GF-D8 (cell line): ENCODE measurements at places on chromosomes 1 and 21.

- no peak for DNase-seq
Measured at GRCh38 chr1:91742848-91743292, 143.1 kb downstream of the TGFBR3 start.

- no peak for DNase-seq
Measured at GRCh38 chr1:228017356-228018124, 10.7 kb downstream of the WNT3A start.

DNA sequence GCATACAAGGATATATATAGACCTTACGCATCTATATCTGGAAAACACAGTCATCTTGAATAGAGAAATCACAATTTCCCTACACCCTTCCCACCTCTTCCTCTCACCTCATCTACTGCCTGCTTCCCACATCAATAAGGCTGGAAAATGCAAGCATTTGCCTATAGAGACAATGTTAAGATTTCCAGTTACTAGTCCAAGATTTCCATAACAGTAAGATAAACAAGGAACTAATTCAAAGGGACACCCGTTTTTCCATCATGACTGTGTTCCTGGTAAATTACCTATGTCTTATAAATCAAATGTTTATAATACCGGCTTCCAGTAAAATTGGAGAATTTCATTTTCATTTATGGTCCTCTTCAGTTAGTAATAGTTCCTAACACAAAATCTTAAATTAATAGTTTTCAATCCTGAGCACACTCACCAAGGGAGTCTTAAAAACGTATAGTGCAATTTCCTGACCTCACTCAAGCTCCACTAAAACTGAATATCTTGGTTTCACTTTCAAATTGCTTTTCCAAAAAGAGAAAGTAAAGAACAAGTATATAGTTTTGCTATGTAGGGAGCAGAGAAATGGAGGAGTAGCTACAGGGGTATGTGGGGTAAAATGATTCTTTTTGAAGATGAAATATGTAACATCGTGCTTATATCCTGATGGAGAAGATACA, 398.7 kb downstream of the PLPP3 start:
- DNase-seq: no peak

GRCh38 chr1:118751166-118751565, 237.0 kb downstream of the TBX15 start:
- no peak for DNase-seq

DNA sequence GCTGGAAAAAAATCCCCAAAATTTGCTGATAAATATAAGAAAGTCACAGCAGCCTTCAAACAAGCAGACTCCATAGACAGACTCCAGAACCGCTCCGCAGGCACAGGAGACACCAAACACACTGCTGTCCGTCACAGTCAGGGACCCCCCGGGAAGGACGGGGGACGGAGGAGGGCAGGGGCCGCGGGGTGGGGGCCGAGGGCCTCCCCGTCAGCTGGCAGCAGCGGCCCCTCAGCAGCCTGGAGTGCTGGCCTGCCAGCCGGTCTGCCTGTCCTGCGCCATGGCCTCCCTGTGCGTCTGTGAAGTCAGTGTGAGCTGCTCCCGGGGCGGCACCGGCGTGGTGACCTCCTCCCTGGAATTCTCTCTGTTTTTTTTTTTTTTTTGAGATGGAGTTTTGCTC, 10.1 kb upstream of the C1orf159 start:
- DNase-seq: no peak

DNA sequence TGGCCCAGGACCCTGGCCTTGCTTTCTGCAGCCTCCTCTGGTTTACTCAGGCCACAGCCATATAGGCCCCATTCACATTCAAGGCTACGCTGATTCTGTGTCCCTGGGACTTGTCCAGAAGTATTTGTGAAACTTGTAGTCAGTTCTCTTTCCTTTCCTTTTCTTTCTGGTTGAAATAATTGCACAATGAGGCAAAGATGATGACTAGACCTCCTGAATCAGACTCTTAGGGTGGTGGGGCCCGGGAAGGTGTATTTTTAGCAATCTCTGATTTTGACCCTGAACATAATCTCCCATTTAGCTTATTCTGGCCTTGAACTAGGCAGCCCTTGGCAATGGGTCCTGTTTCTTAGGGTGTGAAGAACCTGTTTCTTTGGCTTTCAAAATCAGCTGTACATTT, 39.9 kb downstream of the STUM start:
- no peak for DNase-seq

- DNase-seq: no peak
Measured at GRCh38 chr1:97007840-97008604, 286.4 kb downstream of the PTBP2 start.

- no peak for DNase-seq
Measured at GRCh38 chr1:241990040-241990439, 8.9 kb downstream of the MAP1LC3C start.

DNA sequence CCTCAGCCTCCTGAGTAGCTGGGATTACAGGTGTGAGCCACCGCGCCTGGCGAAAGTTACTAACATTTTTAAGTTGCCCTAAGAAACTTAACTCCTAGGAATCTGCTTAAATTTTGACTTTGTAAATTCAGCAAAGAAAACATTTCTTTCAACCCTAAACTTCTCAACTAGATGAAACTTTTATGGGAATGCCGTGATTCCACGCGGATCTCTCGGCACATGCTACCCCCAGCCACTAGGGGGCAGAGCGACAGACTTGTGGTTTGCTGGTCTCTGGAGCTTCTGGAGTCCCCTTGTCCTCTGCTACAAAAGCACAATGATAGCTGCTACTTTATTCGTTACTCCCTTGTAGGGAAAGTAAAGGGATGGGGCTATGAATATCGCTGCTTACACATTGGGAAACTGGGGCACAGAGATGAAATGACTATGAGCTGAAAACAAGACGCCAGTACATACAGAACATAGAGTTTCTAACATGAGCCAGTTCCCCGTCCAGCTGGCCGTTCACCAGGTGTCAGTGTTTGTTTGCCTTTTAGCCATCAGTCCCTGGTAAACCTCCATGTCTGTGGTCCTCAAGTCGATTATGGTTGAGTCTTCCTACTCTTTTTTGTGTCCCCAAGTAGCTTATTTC, 114.7 kb downstream of the PBX1 start:
- no peak for DNase-seq

DNA sequence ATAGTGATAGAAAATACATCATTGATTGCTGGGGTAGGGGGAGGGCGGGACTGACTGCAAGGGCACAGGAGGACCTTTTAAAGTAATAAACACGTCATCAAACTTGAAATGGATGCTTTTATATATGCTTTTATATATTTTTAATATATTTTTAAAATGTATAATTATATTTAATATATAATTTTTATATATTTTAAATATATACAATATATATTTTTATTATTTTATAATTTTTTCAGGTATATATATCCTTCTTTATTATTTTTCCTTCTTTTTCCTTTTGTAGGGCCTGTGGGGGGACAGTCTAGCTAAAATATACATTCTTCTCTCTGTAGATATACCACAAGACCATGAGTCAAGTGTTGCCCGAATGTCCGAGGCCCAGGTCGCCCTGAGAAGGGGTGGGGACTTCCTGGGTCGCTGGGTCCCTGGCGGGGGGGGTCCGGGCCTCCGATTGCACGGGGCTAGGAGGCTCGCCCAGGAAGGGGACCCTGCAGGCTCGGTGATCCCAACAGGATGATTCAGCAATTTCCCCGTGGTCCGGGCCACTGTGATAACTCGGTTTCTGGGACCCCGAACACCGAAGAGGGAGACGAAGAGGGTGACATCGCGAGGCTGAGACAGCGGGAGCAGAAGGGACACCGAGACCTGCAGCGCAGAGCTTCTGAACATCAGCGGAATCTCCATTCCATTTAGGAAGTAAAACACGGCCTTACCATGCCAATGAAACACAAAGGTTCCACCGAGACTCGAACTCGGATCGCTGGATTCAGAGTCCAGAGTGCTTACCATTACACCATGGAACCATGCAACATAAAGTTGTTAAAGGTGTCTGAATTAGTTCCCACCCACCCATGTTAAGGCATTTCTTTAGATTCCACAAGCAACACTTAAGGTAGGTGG, 112.5 kb upstream of the NBPF11 start:
- no peak for DNase-seq

DNA sequence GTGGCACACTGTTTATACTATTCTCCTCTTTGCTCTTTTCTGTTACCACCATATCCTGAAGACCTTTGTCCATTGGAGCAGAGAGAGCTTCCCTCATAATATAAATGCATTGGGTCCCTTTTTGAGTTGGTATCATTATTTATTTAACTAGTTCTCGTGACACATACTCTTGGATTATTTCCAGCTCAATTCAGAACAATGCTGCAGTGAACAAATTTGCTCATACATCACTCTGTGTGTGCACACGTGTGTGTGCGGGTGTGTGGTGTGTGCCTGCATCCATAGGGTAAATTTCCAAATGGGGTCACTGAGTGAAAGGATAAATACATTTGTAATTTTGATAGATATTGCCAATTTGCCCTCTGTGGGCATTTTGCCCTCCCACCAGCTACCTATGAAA, 5.8 kb downstream of the PLA2G2A start:
- DNase-seq: no peak

- no peak for DNase-seq
Measured at GRCh38 chr1:196660852-196661251, 9.0 kb downstream of the CFH start.

GRCh38 chr1:201295861-201296260, 12.6 kb downstream of the PKP1 start:
- DNase-seq: no peak

- no peak for DNase-seq
Measured at GRCh38 chr1:178944729-178945128, 73.9 kb upstream of the ANGPTL1 start.

DNA sequence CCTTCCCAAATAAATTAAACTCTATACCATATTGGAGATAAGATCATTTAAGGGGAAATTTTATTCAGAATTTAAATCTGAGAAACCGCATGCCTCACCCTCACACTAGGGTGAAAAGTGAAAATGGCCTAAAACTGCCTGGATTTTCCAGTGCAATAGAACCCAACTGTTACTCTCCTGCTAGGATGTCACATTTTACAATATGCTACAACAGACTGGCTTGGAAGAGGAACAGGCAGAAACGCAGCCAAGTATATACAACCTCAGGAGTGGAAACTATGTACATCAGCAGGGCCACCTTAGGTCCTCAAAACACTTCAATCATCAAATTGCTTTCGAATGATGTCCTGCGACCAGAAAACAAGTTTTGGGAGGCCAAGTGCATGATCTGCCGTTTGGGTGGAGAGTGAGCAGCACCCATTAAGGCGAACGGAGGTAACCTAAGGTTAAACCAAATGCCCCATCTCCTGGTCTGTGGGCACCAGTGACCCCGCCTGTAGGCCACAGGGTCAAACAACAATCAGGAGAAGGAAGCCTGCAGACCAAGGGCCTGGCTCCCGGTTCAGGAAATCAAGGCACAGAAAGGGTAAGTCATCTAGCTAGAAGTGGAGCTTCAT, 4.9 kb downstream of the RCAN1 start:
- DNase-seq: no peak

GRCh38 chr1:103197216-103197615, 88.9 kb upstream of the COL11A1 start:
- DNase-seq: no peak

- DNase-seq: no peak
Measured at GRCh38 chr1:231422798-231423309, 767 bp upstream of the EGLN1 start.

DNA sequence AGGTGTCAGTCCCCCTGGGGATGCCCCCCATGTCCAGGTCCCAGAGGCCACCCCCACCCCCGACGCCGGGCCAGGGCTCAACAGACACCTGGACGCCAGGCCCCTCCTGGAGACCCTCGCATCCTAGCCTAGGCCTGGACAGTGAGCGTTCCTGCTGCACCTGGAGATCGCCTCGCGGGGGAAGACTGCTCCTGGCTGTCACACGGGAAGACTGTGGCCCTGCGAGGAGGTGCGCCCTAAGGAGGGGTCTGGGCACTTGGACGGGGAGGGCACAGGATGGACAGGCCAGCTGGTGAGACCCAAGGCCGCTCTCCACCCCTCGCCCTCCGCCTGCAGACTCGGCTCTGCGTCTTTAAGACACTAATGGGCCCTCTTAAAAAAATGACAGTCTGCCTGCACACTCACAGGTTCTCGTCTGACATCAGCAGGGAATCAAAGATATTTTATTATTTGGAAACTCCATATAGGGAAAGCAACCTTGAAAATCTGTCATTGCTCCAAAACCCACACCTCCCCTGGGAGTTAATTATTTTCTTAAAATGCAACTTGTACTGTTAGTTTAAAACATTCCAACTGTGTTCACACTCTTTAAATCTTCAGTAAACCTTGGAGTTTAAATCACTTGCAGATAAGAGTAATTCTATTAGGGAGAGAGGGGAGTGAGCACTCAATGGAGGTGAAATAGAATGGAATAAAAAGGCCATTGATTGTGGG, 45.6 kb upstream of the ACTRT2 start:
- no peak for DNase-seq

DNA sequence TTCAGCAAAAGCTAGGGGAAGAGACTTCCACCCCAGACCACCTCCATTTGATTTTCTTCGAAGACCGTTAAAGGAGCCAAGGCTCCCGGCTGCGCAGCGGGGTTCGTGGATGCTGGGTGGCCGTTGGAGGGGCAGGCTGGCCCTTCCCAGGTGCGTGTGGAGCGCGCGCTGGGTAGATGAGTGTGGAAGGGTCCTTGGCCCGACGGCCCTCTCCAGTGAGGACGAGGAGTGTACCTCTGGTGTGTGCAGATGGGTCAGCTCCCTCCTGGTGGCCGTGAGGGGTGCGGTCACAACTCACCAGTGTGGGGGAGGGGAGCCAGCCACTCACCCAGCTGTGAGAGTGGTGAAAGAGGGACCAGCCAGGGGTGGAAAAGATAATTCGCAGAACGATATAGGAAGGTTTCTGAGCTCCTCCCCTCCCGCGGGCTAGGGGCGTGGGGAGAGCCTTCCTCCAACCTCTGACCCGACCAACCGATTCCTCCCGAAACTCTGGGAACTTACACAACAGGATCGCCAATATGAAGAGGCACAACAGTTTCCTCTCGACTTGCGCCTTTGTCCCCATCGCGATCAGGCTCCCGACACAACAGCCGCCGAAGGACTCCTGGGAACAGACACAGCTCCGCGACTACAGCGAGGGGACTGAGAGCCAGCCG, at the start of gene F11R:
TSS of gene F11R (minus strand) at position 644 of the 656 bp plus-strand sequence. CDS start at position 565, 79 bp downstream.
- DNase-seq: peak; percentile 81

DNA sequence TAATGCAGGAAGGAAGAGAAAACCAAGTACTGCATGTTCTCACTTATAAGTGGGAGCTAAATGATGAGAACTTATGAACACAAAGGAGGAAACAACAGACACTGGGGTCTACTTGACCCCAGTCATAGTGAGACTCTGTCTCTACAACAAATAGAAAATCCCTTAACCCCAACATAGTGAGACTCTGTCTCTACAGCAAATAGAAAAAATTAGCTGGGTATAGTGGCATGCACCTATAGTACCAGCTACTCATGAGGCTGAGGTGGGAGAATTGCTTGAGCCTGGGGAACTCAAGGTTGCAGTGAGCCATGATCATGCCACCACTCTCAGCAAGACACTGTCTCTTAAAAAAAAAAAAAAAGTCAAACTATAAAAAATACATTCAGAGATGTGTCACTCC, 42.7 kb downstream of the GIPC2 start:
- no peak for DNase-seq

DNA sequence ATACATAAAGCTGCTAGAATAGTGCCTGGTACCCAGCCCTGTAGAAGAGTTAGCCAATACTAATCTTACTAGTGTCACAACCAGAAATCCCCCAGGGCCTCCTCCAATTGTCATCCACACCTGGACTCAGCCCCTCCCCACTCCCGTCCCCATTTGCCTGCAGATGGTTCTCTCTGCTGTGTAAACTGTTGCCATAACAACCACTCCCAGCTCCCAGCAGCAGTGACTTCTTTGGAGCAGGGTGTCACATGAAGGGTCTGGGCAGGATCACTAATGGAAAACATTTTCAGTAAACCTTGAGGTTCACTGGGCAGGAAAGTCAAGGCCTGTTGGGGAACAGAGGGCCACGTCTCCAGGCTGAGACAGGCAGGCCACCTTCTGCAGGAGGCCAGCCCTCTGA, 126.0 kb upstream of the IPO9 start:
- peak; percentile 42 for DNase-seq

- no peak for DNase-seq
Measured at GRCh38 chr1:17193222-17194132, 11.5 kb upstream of the PADI1 start.
